ENCODE measurements at places on chromosomes 2 and 18.

GRCh38 chr18:3499501-3499900 is 49.5 kb downstream of the TGIF1 start:
- no peak for DNase-seq

GRCh38 chr2:155377266-155377680 is 678.8 kb downstream of the KCNJ3 start:
- peak; percentile 63 for DNase-seq

GRCh38 chr2:235462415-235462790 is 31.4 kb upstream of the AGAP1 start:
- DNase-seq = no peak

GRCh38 chr2:235594041-235594440 is 100.2 kb downstream of the AGAP1 start:
- DNase-seq = peak; percentile 75
